Activated CD8-positive, alpha-beta memory T cell treated with anti-CD3 and anti-CD28 coated beads for 1 hour (primary cell): ENCODE measurements at places on chromosomes 7 and 10.

DNA sequence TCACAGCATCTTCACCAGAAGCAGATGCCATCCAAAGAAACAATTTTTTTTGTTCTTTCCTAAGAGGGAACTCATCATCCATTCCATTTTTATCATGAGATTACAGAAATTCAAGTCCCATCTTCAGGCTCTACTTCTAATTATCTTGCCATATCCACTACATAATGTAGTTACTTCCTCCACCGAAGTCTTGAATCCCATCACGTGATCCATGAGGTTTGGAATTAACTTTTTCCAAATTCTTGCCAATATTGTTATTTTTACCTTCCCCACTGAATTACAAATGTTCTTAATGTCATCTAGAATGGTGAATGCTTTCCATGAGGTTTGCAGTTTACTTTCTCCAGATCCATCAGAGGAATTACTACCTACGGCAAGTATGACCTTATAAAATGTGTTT lies 1014.7 kb upstream of the LRRN3 start:
- no peak for DNase-seq

DNA sequence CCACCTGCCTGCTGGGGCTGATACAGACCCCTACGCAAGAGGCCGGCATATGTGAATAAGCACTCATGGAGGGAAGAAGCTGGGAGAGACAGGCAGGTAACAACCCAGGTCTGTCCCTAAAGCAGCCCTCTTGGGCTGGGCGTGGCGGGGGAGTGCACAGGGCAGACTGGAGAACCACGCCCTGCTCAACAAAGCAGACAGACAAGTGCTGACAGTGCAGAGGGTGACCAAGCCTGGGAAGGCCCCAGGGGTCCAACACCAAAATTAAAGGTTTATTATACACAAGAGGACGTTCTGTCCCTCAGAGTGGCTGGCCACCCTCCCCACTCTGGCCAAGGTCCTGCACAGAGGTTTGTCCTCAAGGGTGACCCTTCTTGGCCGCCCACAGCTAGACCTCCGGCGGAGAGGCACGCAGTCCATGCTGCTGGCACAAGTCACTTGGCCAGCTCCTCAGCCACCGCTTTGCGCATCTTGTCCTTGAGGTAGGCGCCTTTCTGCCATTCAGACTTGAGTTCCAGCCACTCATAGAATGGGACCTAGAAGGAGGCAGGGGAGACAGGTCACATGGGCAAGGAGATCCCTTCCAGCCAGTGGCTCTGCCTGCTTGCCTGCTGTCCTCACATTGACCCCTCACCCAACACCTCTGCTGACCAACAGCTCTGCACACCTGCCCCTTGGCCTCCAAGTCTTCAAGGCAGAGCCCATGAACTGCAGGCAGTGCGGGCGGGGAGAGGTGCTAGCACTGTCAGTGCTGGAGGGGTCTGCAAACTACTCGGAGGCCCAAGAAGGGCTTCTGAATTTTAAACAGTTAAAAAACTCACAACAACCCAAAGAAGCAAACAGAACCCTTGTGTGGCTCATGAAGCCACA lies 11.4 kb upstream of the NACAD start:
- DNase-seq = no peak

GRCh38 chr10:86366033-86366901 lies at the start of gene GRID1:
Gene GRID1 (minus strand): TSS chr10:86366795.
- no peak for DNase-seq

DNA sequence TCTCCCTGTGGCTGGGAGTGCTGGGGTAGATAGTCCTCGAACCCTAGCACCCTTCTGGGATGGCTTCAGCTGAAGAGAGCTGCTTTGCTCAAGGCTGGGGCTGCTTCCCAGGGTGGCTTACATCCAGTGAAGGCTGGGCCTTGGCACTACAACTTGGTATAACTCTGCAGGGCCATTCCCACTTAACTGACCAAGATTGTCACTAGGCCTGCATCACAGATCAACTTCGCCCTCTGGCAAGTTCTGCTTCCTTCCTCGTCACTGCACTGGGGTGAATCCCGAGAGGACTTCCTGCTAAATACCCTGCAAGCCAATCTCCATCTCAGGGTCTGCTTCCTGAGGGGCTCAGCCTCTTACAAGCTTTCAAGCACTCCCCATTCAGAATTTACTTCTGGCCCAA lies 195.2 kb downstream of the DOCK4 start:
- DNase-seq = no peak

DNA sequence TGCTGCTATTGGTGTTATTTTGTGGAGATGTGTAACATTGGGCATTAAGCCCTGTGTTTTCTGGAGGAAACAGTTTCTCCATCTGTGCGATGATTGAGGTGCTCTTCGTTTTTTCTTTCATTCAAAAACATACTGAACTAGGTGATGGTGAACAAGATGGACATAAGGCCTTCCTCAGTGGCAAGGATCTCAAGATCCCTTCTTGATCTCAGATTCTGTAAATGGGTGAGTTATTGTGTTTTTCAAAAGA lies 759 bp upstream of the ELAPOR2 start:
- DNase-seq = no peak

DNA sequence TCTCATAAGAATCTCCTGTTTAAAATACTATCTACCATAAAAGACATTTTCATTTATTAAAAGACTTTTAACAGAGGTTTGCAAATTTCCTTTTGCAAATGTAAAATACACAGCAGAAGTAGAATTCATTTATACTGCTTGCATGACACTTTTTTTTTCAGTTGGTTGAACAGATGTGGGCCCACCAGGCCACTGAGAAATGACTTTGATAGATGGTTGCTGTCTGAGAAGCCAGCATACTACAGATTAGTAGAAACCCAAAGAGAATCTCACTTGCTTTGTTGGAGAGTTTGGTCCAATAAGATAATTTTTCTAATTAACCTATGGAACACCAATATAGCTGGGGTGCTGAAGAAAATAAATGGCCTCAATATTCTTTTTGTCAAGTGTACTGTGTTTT lies 66.3 kb downstream of the PHF14 start:
- DNase-seq = no peak
